CD4-positive, alpha-beta T cell treated with Interleukin-6 at 100 ng/mL for 8 hours (primary cell): ENCODE measurements at places on chromosomes 5 and 9.

GRCh38 chr5:75614176-75614575, 2.9 kb downstream of the ANKDD1B start:
- no peak for DNase-seq

GRCh38 chr5:40073927-40074326, 605.8 kb upstream of the PTGER4 start:
- no peak for DNase-seq

GRCh38 chr9:81868145-81868544, 60.1 kb upstream of the SPATA31D4 start:
- DNase-seq: no peak

- DNase-seq: no peak
Measured at GRCh38 chr5:180140079-180140554, 68.6 kb upstream of the RNF130 start.

- no peak for DNase-seq
Measured at GRCh38 chr5:133063965-133064364, 12.2 kb downstream of the HSPA4 start.

DNA sequence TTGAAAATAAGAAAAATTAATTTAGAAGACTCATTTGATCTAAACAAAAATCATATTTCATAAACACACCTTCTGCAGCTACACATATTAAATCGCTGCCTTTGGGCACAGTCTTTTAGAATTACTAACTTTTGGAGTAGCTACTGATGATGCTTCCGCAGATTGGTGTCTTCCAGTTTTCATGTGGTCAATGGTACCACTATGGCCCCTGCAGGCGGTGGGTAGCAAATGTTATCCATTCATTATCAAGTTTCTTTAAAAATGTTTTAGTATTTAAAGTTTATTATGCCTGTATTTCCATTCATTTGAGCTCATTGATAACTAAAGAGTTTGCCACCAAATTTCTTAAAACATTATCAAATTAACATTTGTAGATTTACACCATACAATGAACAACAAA, 122.9 kb upstream of the GRAMD2B start:
- no peak for DNase-seq

GRCh38 chr5:31990081-31990650, 184.0 kb downstream of the GOLPH3 start:
- DNase-seq: no peak

DNA sequence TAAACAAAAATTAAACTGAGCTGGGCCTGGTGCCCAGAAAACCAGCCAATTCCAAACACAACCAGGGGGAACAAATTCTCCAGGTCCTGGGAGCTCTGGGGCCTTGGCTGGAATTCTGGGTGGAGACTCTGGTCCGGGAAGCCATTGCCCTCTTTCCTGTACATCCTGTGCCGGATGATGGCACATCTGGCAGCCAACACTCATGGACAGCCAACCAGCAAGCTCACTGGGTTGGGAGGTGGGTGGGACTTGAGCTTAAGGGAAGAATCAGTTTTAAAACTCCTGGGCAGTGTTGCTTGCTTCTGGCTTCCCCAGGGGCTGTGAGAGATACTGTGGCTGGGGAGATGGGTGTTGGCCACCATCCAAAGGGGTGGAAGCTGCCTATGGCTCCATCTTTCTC, 56.1 kb downstream of the PCDH1 start:
- no peak for DNase-seq

DNA sequence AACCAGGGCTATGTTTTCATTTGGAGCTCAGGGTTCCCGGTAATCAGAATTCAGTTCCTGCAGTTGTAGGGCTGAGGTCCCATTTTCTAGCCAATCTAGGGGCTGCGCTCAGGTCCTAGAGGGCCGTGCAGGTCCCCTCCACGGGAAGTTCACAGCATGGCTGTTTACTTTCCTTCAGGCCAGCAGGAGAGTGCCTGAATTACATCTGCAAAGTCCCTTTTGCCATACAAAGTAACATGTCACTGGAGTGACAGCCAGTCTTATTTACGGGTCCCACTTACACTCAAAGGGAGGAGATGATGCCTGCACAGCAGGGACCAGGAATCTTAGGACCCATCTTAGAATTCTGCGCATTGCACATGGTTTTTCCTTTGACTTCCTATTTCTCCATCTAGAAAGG, 29.9 kb upstream of the TGFBI start:
- no peak for DNase-seq

GRCh38 chr5:56301069-56301468, 67.9 kb upstream of the ANKRD55 start:
- DNase-seq: no peak

GRCh38 chr5:160044391-160044804, 35.5 kb downstream of the TTC1 start:
- DNase-seq: no peak

DNA sequence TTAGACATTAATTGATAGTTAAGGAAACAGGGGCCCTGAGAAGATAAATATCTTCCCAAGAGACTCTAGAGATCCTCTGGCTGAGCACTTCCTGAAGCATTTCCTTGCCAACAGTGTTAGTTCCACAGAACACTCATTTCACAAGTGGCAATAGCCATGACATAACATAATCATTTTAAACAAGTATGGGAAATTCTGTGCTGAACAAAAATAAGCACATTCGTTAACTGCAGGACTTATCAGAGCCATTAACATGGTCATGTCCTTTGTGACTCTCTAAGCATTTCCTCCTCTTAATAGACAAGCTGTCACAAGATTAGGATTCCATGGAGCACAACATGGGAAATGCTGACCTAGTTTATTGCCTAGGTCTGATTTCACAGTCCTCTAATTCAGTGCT, 184.9 kb downstream of the SNX18 start:
- no peak for DNase-seq

- DNase-seq: no peak
Measured at GRCh38 chr5:115605436-115605835, 3.2 kb upstream of the TICAM2 start.
